ENCODE measurements at places on chromosomes 16 and 17.
A peak's percentile ranks its signal among the peaks of the same experiment; 100 is the strongest.

DNA sequence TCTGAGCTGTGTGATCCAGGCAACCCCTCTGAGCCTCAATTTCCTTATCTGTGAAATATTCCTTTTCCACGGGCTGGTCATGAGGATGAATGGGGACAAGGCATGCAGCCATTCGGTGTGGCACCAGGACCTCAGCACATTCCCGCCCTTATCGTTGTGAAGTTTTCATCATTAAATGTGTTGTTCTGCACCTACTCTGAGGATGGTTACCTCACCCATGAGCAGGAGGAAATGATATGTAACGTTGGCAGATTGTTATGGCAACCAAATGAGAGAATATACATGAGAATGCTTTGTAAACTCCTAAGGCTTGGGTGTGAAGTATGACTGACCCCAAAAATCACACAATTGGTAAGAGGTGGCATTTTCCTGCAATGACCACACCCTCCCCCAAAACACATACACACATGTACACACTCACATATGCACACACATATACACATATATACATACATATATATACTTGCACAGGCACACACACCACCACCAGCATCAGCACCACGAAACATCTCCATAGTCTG, 39.5 kb downstream of the SMARCE1 start:
- DNase-seq = no peak

GRCh38 chr16:57522960-57523359, 13.4 kb downstream of the CCDC102A start:
- DNase-seq = no peak

DNA sequence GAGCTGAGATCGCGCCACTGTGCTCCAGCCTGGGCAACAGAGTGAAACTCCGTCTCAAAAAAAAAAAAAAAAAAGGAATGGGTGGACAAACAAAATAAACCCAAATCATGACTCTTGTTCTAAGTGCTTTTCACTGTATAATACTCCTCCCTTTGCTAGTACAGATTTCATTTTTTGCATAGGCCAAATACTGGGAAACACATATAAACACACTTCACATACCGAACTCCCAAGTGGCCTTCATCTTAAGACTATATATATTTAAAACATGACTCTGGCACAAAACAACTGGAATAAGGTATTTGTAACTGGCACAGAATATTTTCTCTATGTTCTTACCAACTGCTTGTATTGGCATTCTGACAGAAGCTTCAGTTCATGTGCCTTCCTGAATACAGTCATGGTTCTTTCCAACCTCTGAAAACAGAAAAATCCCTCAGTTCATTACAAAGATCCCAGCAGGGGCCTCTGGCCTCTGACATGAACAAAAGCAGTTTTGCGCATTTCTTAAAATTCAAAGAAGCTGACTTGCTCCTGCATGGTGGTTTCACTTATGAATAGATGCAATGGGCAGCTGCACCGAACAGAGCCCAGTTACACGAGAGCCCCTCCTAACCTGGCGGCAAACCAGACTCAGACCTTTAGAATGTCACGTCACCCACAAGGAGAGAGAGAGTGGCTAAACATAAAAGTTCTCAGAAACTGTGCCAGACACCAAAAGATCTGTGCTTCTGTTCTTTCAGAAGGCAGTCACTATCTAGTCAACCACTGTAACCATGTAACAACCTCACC, 19.1 kb upstream of the COPRS start:
- no peak for DNase-seq

- DNase-seq = peak; percentile 17
Observed at GRCh38 chr16:81238296-81239011, at the start of gene BCO1. BCO1 (plus strand) TSS chr16:81238689; CDS start chr16:81238909, 220 bp downstream.

DNA sequence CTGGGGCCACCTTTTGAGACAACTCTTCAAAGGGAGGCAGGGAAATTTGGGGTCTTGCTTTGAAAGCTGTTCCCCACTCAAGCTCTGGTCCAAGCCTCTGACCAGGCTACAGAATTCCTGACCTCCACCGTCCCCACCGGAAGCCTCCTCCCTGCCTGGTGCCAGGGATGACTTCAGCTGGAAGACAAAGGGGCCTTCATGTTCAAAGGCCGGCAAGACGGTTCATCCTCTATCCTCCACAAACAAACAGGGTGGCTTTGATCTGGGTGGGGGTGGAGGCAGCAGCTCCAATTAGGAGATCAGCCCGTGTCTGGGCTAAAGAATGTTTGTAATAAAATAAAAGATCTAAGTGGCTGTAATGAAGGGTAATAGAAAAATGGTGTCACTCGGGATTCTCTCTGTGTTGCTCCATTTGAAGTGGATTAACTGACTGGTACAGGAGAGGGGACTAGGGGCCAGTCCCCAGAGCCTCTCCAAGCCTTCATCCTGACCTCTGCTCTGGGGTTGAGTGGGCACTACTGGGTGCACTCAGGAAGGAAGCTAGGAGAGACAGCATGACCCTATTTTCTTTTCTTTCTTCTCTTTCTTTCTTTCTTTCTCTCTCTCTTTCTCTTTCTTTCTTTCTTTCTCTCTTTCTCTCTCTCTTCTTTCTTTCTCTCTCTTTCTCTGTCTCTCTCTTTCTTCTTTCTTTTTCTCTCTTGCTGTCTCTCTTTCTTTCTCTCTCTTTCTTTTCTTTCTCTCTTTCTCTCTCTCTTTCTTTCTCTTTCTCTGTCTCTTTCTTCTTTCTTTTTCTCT, 27.5 kb upstream of the NKD1 start:
- no peak for DNase-seq

DNA sequence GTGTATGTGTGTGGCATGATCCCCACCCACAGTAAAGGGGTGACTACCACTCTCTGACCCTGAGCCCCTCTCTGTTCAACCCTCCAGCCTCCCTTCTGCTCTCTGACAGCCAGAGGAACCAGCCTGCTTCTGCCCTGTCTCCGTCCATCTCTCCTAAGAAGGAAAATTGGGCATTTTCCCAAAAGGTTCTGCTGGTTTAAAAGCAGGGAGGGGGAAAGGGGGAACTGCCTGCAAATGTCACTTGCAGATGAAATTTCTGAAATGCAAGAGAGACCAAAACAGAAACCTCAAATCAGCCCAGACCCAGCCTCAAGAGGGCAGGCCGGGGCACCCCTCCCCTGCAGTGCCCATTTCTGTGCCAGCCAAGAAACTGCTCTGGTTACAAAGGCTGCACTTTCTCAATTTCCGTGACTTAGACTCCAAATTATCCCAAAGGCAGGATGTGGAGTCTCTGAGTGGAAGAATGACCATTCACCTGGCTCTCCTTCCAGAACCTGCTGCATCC, 197.9 kb downstream of the RBFOX3 start:
- no peak for DNase-seq

Data from fibroblast of skin of left biceps (primary cell).